ENCODE measurements at places on chromosomes 12 and 14. TPM values are rescaled to one million over a fixed set of nuclear protein-coding genes. Genes with fewer than 3 reads are reported as not detected.

IQSEC3 gene
- total RNA-seq: 2.5 TPM

PLCZ1 gene
- total RNA-seq: not detected

FAM181A gene
- total RNA-seq: not detected

PLA2G1B gene
- not detected for total RNA-seq

KMT2D gene
- total RNA-seq: 44.0 TPM

PRR4 gene
- 1.6 TPM for total RNA-seq

GPR68 gene
- 2.0 TPM for total RNA-seq

BCL11B gene
- 17.6 TPM for total RNA-seq

CMA1 gene
- total RNA-seq: 0.69 TPM
